ENCODE measurements at places on chromosomes 2 and 18.

GRCh38 chr2:129504646-129505045, 474.8 kb upstream of the RAB6C start:
- DNase-seq = peak; percentile 4

- DNase-seq = no peak
Measured at GRCh38 chr2:43402002-43402401, 175.6 kb upstream of the ZFP36L2 start.

DNA sequence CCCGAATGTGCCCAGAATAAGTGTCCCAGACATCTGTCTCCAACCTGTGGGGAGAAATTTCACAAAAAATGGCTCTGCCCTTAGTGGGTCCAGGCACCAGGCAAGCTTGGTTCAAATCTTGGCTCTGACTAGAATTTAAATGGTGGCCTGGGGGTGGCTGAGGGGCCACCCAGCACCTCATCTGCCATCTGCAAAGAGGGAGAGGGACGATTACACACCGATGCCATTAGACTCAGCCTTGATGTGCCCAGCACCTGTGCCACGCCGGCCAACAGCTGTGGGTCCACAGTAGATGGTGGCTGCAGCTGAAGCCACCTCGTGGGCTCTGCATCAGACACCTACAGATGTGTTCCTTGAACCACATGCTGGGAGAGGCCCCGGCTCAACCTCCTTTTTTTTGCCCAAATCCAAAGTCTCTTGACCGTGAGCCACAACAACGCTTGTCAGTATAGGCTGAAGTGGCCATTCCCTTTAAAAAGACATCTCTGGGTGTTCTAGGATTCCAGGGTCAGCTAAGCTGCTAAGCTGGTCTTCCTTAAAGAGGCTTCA, 222.0 kb upstream of the RAB6C start:
- no peak for DNase-seq

DNA sequence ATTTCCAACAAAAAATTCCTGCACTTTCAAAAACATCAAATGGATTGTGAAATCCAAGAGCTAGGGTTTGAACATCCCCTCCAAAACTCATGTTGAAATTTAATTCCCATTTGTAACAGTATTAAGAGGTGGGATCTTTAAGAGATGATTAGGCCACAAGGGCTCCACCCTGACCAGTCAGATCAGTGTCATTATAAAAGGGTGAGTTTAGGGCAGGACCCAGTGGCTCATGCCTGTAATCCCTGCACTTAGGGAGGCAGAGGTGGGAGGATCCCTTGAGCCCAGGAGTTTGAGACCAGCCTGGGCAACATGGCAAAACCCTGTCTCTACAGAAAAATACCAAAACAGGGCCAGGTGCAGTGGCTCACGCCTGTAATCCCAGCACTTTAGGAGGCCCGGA, 8.9 kb downstream of the GTF3C2 start:
- no peak for DNase-seq

- peak; percentile 56 for DNase-seq
Measured at GRCh38 chr2:74831693-74832530, 2.0 kb upstream of the HK2 start.

- no peak for DNase-seq
Measured at GRCh38 chr18:48884306-48884705, 66.5 kb downstream of the SMAD7 start.
